NCI-H526 treated with DMSO at 0.1 percent for 48 hours (cell line): ENCODE measurements at places on chromosomes 11 and 22.
A peak's percentile ranks its signal among the peaks of the same experiment; 100 is the strongest.

DNA sequence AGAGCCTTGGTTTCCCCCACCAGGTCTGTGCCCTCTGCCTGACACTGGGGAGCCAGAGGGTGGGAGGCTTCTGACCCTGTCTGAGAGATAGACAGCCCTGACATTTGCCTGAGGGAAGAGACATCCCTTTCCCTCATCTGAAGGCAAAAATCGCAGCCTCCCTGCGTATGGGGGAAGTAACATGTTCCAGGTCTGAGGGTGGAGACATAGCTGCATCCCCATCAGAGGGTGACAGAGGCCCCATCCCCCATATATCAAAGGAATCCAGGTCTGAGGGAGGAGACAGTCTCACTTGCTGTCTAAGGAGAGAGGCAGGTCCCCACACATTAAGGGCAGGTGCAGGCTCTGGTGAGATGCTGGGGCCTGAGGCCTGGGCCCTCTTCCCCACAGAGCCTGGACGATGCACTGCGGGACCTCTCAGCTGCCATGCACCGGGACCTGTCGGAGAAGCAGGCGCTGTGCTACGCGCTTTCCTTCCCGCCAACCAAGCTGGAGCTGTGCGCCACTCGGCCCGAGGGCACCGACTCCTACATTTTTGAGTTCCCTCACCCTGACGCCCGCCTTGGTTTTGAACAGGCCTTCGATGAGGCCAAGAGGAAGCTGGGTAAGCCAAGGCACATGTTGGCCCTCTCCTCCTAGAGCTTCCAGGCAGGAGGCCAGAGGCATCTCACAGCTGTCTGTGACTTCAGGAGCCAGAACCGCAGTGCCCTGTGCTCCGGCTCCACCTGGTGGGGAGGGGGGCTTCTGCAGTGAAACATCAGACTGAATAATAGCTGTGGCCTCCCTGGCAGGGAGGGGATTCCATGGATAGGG, 16.1 kb upstream of the RELT start:
- no peak for DNase-seq

DNA sequence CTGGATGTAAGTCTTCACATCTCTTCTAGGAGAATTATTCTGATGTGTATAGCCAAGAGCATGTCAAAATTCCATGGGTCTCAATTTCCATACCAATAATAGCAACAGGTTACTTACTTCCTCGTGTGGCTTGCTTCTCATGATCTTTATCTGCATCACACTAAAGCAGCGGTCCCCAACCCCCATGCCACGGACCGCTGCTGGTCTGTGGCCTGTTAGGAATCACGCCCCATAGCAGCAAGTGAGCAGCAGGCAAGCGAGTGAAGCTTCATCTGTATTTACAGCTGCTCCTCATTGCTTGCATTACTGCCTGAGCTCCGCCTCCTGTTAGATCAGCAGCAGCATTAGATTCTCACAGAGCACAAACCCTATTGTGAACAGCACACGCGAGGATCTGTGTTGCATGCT, 28.9 kb upstream of the SLC25A1 start:
- DNase-seq = no peak

- DNase-seq = peak; percentile 89
Measured at GRCh38 chr11:126072141-126072741, 9.6 kb upstream of the CDON start.

DNA sequence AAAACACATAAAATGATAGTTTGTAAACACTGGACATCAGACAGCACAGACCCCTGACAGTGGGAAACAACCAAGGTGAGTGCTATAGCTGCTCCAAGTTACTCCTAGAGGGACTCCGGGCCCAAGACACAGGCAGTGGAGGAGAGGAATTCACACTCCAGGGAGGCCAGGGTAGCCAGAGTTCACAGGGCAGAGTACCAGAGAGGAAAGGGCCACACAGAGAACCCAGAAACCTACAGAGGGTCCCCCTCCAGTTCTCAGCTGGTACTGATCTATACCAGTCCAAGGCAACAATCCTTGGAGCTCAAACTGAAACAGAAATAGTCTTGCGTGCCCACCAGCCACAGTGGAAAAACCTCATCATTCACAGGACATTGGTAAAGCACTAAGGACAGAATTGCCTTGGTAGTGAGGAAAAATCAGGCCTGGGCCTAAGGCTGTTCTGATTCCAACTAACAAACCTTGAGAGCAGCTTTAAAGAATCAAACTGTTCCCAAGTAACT, 7.6 kb downstream of the VPS37C start:
- no peak for DNase-seq

GRCh38 chr11:20483931-20484330, 96.4 kb downstream of the PRMT3 start:
- DNase-seq = no peak

- no peak for DNase-seq
Measured at GRCh38 chr22:29821291-29822016, 16.6 kb downstream of the ASCC2 start.

GRCh38 chr11:4074266-4074665, 20.3 kb upstream of the RRM1 start:
- no peak for DNase-seq

DNA sequence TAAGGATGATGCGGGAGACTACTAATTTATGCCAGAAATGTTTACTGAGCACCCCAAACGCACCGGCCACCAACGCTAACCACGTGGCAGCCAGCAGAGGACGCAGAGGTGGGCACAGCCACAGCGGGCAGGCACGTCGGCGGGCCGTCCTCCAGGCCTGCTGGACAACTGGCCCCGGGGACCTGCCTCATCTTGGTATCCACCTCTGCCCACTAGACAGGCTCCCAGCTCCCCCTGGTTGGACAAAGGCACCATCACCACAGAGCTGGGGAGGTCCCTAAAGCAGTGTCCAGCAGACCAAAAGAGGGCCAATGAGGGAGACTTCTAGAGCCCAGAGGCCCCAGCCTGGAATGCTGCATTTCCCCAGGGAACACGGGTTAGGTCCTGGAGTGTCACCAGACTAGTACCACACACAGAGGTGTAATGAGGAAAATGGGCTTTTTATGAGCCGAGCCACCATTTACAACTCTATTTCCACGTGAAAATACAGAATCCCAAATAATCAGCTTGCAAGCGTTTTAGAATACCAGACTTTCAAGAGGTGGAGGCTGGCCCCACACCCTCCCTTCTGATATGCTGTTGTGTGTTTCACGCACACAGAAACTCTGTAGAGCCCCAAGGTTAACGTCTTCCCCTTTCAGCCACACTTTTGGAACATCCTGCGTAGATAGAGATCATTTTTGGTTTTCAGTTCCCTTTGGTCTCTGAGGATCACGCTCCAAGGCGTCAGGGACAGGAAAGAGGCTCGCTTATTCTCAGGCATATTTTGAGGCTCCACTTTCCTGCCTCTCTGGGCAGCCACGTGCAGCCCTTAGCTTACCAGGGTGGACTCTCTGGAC, 23.7 kb upstream of the BID start:
- DNase-seq = no peak

DNA sequence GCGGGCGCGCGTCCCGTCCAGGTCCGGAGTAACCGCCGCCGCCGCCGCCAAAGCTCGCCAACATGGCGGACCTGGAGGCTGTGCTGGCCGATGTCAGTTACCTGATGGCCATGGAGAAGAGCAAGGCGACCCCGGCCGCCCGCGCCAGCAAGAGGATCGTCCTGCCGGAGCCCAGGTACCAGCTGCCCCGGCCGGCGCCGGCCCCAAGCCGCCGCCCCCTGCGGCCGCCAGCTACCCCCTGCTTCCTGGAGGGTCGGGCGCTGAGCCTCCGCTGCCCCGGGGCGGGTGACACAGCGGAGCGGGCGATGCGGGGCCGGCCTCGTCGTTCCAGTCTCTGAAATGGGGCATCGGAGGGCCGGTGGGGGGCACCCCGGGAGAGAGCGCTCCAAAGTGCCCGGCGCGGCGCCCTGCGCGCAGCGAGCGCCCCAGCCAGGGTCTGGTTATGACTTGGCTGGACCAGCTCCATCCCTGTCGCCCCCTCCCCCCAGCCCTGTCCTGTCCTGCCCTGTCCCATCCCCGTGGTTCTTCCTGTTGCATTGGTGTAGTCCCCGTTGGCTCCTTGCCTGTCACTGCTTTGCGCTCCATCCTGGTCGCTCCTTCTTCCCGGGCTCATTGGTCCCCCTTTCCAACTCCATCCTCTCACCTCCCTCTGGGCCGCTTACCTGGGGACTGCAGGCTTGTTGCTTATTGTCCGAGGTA, 653 bp downstream of the GRK3 start:
- DNase-seq = peak; percentile 13

GRCh38 chr11:66971488-66971887, 3.6 kb upstream of the C11orf86 start:
- no peak for DNase-seq

- no peak for DNase-seq
Measured at GRCh38 chr11:57457643-57458023, 2.7 kb upstream of the RTN4RL2 start.

DNA sequence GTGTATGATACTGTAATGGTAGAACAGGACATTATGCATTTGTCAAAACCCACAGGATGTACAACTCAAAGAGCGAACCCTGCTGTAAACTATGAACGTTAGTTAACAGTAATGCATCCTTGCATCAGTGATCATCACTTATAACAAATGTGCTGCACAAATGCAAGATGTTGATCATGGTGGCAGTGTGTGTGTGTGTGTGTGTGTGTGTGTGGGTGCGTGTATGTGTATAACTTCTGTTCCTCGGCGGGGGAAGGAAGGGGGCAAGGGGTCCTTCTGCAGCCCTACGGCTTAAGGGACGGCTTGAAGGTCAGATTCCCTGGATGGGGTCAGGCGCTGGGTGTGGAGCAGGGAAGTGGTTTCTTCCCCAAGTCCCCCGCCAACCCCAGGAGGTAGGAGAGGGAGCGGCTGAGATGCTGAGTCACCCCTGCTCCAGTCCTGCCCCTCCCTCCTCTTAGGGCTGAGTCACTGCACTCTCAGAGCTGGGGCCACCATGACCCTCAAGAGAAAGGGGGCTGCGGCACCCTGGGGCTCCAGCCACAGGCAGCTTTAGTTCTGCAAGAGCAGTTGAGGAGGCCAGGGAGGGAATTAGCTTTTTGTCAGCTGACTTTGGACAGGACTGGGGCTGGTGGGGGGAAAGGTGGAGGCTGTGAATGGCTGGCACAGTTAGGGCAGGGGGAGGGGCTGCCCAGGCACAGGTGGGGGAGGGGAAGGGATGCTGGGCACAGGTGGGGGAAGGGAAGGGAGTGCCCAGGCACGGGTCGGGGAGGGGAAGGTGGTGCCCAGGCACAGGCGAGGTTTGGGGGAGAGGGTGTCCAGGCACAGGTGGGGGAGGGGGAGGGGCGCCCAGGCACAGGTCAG, 8.8 kb upstream of the CTSD start:
- DNase-seq = no peak

DNA sequence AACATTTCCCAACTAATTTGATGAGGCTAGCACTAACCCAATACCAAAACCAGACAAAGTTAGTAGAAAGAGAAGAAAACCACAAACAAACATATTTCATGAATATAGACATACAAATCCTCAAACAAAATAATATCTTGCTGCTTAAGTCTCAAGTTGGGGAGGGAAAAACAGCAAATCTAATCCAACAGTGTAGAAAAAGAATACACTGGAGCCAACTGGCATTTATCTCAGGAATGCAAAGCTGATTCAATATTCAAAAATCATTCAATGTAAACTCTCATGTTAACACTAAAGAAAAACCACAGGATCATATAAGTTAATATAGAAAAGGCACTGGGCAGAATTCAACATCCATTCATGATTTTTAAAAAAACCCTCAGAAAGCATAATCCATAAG, 18.2 kb downstream of the GNB1L start:
- no peak for DNase-seq

DNA sequence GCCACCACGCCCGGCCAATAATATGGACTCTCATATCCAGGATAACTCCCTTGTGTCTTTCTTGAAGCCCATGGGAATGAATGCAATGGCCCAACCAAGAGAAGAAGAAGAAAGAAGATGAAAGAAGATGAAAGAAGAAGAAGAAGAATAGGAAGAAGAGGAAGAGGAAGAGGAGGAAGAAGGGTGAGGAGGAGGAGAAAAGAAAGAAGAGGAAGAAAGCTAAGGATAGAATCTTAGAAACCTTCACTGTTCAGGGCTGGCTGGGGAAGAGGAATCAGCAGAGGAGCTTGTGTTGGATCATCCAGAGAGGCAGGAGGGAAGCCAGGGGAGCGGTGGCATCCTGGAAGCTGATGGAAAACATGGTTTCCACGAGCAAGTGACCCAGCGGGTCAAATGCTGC, 28.9 kb downstream of the MCHR1 start:
- DNase-seq = no peak

DNA sequence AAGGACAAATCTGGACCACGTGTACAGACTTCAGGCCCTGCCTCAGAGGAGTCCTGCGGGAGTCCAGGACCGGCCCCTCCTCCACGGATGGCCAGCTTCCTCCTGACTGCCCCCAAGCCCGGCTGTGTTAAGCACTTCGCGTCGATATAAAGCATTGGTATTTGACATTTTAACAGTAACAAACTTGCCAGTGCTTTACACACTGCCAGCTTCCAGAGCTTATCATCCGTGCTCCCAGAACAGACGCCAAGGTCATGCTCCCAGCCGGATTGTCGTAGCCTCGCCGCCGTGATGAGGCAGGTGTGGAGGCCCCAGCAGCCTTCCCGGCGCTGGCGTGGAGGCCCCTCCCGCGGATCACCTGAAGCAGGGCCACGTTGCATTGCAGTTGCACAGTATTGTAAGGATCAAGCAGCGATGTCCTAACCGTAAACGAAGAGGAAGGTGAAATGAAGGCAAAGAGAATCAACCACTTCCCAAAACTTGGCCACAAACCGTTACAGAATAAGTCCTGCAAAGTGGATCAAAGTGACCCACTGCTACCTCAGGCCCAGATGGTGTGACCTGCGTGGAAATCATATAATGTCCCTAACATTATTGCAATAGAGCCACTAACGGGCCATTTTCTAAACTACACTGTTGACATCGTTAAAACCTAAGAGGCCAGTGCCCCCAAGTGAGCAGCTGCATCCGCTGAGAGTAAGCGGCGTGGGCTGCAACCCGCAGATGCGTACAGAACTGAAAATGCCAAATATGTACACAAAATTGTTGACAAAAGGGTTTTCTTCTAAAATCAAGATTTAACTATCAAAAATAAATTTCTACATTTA, 51.6 kb downstream of the CERK start:
- DNase-seq = no peak

GRCh38 chr11:128680906-128681305, 13.0 kb upstream of the FLI1 start:
- DNase-seq = no peak

DNA sequence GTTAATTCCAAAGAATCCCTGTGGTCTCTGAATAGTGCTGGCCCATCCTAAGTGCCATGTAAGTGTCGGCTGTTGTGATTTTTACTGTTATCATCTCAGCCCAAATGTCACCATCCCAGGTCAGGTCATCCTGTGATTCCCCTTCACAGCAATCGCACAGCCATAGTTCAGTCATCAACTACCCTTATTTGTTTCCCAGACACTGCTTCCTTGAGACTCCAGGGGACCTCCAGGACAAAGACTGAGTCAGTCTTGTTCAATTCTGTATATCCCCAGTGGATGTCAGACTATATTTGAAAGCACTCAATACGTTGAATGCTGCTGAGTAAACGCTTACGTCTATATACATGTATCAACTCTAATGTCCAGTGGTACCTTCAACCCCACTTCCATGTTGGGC, 113.7 kb upstream of the TIMP3 start:
- no peak for DNase-seq

- DNase-seq = no peak
Measured at GRCh38 chr11:67638535-67639437, 777 bp downstream of the TBX10 start.

- no peak for DNase-seq
Measured at GRCh38 chr22:23281053-23281405, 100.7 kb downstream of the BCR start.
